ENCODE measurements at places on chromosomes 6 and 20.

GRCh38 chr20:24880356-24880755 lies 68.7 kb upstream of the CST7 start:
- no peak for DNase-seq

- no peak for DNase-seq
Measured at GRCh38 chr6:164014346-164015087, 600.0 kb downstream of the QKI start.

GRCh38 chr6:37477656-37478435 lies 21.8 kb downstream of the CCDC167 start:
- DNase-seq = no peak

GRCh38 chr20:54914995-54915394 lies 439.6 kb downstream of the DOK5 start:
- no peak for DNase-seq

- DNase-seq = no peak
Measured at GRCh38 chr6:134114918-134115714, 62.7 kb upstream of the SLC2A12 start.

GRCh38 chr6:156778454-156779205 lies 1.5 kb downstream of the ARID1B start:
- no peak for DNase-seq

Measured in stimulated activated CD4-positive, alpha-beta T cell treated with anti-CD3 and anti-CD28 coated beads, Interleukin-1b, Interleukin-23, amount 100 ng/mL, for 1 hour (primary cell).